ENCODE measurements at places on chromosomes 3 and 15. TPM values are rescaled to one million over a fixed set of nuclear protein-coding genes. Genes with fewer than 3 reads are reported as not detected.

DNA sequence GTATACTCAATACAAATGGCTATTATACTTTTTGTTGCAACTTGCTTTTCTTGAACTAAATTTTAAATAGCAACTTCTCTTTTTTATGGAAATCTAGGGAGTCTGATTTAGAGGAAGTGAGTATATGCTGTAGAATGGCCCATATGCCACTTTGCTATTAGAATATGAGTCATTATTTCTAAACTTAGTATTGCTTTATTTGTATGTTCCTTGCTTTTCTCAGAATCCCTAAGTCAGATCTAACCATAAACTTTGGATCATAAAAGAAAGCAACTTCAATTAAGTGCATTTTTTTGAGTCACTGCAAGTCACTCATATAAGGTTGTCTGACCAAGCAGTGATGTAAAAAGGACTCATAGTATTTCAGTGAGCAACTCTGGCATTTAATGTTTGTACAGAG is 17.5 kb upstream of the SPTSSB start:
- no peak for DNase-seq

DNA sequence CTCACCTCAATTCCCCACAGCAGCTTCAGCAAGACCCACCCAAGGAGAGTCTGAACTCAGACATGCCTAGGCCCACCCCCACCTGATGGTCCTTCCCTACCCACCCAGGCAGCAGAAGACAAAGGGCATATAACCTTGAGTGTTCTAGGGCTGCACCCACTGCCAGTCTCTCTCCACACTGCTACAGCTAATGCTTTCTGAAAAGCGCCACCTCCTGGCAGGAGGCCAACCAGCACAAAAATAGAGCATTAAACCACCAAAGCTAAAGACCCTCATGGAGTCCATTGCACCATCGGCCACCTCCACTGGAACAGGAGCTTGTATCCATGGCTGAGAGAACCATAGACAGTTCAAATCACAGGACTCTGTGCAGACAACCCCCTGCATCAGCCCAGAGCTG is 11.3 kb upstream of the RPL39L start:
- DNase-seq, result peak; percentile 71

GRCh38 chr3:14797731-14798130 is 21.0 kb upstream of the FGD5 start:
- DNase-seq, result no peak

DNA sequence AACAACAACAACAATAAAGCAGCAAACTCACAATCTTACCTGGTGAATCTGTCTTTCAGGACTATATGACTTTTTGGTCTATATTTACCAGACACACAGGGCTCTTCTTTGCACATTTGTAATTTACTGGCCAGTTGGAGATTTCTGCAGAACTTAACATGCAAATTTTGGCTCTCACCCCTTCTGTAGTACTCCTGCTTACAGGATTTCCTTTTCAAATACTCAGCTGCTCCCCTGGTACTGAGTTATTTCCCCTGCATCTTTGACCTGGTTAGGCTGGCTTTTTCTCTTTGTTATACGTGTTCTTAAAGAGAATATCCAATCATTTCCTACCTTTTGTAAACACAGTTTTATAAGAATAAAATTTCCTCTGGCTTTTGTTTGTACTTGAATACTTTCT is 228.0 kb downstream of the MBNL1 start:
- no peak for DNase-seq

GPR149 gene
- not detected for total RNA-seq

OR5K4 gene
- total RNA-seq, result not detected

All from activated T-cell treated with anti-CD3 and anti-CD28 coated beads, Interleukin-2, amount 50 U/mL, for 72 hours (primary cell).